Effector CD4-positive, alpha-beta T cell (primary cell): ENCODE measurements at places on chromosomes 5 and 9.
A peak's percentile ranks its signal among the peaks of the same experiment; 100 is the strongest.

DNA sequence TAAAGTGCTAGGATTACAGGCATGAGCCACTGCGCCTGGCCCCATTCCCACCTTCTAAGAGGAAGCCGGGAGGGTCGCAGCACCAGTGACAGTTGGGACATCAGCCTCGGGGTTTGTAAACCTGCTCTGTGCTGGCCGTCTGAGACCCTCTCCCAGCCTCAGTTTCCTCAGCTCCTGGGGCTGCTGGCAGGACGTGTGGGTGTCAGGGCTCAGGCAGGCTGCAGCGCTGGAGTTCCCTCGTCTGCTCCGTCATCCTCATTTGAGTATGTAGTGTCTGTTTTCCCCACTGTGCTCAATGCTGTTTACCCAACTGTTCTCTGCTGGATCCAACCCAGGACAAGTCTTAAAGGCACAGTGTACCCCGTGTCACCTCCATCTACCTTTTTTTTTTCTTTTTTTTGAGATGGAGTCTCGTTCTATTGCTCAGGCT is 2.0 kb upstream of the NINJ1 start:
- DNase-seq, result no peak

GRCh38 chr9:76463211-76463610 is 4.2 kb downstream of the GCNT1 start:
- no peak for DNase-seq

DNA sequence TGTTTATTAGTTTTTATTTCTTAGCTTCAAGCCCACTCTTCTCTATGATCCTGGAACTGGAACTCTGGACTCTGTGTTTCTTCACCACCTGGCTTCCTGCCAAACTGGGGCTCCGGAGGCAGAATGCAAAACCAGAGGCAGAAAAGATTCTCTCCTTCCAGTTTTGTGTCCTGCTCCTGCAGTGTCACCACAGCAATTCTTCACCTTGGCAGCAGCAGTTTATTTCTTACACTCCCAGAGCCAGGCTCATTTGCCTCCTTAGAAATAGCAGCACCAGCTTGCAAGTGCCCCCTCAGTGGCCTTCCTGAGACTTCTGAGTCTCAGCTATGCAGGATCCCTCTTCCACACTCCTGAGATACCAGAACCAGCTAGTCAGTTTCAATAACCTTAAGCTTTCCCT is 26.7 kb upstream of the CAMK4 start:
- DNase-seq, result no peak

GRCh38 chr5:52693280-52693679 is 94.4 kb upstream of the ITGA1 start:
- peak; percentile 5 for DNase-seq

GRCh38 chr5:169970911-169971765 is 9.2 kb downstream of the INSYN2B start:
- no peak for DNase-seq

GRCh38 chr5:148905541-148905940 is 79.1 kb downstream of the ADRB2 start:
- DNase-seq, result no peak

DNA sequence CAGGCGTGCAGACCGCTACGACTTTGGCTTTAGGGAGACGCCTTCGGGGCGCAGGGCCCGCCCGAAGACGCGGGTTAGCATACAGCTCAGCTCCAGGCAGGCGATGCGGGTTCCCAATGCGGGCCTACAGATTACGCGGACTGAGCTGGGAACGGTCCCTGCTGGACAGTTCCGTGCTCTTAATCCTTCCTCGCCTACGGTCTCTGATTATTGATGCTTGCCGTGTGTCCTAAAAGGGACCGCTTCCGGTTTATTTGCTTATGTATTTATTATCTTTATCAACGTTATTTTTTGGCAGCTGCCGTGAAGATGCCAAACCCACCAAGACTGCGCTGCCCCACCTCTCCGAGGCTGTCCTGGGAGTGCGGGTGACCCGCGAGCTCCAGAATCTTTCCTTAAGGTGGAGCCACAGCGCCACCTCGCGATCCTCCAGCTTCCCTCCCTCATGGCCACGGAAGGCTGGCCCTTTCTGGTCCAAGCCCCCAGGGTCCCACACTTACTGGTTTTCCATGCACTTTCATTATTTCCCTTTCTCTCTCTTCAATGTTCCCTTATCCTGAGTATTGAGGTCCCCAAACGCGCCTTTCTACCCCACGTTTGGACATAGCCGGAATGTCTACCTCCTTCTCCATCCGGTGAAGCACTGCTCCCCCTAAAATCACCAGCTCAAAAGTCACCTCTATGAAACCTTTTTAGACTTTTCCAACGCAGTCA is 7.0 kb upstream of the EBF1 start:
- peak; percentile 51 for DNase-seq

GRCh38 chr5:151463137-151464029 is 16.0 kb downstream of the SLC36A1 start:
- no peak for DNase-seq

- no peak for DNase-seq
Measured at GRCh38 chr9:105006514-105006913, 78.6 kb upstream of the ABCA1 start.

DNA sequence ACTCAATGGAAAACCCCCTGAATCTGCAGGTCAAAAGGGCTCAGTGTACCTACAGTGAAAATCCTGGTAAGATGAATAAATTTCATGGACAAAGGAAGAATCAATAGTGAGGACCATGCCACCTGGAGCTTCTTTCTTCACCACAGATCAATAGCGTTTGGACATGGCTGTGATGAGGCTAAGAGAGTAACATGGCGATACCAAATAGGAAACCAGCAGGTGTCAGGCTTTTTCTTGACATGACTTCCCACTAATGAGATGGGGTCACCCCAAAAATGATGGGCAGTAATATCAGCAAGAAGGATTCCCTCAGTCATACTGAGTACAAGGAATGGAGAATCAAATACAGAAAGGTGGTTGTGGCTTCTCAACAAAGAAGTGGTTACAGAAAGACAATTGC is 208.5 kb upstream of the PLPPR1 start:
- no peak for DNase-seq

- no peak for DNase-seq
Measured at GRCh38 chr9:37921168-37921510, 17.2 kb upstream of the SLC25A51 start.

GRCh38 chr9:33452828-33453271 is 5.5 kb upstream of the AQP3 start:
- DNase-seq, result peak; percentile 23

DNA sequence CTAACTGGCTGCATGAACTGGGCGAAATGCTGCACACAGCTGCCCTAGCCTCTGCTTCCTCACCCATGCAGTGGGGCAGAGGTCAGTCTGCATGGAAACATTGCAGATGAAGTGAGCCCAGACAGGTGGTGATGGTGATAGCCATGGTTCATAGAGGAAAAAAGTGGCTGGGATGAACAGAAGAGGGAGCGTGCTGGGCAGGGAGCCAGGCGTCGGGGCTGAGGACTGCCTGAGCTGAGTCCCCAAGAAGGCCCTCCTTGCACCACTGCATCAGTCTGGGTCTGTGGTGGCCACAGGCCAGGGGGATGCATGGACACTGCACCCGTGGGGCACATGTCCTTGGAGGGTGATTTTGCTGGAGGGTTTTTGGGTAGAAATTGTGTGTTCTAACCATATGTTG is 80.5 kb downstream of the AMBP start:
- no peak for DNase-seq

DNA sequence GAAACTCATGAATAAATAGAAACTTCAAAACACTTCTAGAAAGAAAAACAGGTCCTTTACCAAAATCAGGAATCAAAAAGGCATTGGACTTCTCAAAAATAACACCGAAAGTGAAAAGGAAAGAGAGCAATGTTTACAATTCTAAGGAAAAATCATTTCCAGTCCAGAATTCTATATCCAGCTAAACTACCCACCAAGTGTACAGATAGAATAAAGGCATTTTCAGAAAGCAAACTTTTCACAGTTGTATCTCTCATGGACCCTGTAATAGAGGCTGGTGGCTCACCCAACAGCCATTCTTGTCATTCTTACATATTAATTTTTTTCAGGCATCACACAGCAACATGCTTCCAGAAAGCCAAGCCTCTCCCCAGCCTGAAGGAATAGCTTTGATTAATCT is 63.7 kb downstream of the FOXD1 start:
- DNase-seq, result no peak

DNA sequence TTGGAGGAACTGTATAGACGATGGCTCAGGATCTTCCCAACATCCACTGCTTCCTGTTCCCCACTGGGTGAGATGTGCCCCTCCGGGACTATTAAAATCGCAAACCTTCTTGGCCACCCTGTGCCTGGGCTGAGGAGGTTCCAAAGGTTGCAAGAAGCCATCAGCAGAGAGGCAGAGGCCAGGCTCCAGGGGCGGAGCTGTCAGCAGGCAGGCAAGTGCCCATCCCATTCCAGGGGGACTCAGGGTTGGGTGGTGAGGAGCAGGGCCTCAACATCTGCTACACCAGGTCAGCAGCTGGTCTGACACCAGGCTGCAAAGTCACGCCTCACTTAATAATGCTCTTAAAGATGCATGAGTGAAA is 2.2 kb downstream of the BTNL3 start:
- DNase-seq, result no peak

DNA sequence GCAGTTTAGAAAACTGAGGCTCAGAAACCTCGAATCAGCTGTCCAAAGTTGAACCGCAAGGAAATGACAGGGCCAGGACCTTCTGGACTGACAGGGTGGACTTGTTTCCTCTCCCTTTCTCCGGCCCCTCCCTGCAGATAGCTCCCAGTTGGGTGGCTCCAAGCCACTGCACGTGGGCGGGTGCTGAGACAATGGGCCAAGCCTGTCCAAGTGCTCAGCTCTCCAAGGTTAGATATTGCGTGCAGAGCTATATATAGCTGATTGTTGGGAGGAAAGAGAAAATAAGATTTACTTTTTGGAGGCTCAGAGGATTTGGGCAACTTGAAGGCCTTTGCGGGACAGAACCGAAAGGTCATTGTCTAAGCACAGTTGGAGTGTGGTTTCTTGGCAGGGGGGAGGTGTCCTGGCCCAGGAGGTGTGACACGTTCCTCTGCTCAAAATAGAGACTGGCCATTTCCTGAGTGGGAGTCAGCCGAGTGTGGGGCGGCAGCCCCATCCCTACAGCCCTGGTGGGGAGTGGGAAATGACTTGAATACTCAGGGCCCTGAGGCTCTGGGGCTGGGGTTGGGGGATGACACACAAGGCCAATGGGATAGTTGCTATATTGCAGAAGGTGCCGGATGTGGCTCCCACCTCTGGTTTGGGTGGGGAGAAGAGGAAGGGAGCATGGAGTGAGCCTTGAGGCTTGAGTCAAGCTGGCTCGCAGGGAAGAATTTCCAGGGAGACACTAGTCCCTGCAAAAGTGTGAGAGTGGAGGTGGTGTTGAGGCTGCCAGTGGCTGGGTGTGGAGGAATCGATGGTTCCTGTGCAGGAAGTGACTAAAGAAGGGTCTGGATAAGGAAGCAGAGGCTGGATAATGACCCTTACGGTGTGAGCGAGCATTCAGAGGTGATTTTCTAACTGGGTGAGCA is 44.4 kb upstream of the SMAD5 start:
- no peak for DNase-seq

GRCh38 chr5:135823881-135824280 is 10.6 kb upstream of the SLC25A48 start:
- no peak for DNase-seq

DNA sequence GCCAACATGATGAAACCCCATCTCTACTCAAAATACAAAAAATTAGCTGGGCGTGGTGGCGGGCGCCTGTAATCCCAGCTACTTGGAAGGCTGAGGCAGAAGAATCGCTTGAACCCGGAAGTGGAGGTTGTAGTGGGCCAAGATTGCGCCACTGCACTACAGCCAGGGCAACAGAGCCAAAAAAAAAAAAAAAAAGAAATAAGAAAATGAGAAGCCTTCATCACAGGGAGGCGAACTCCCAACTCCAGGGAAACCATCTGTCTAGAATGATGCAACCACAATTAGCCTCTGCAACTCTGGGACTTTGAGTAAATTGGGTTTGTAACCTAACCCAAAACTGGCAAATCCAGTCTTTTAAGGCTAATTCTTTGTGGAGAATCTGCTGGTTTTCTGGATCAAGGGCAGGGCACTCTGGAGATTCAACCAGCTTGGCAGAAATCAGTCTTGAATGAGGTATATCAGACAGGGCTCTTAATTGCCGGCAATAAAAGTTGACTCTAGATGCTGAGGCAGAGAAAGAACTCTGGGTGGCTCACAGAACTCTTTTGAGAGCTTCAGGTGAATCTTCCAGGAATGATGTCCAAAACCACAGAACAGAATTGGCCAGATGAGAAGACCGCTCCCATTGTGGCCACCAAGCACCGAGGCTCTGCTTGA is 9.9 kb downstream of the S100Z start:
- DNase-seq, result no peak

DNA sequence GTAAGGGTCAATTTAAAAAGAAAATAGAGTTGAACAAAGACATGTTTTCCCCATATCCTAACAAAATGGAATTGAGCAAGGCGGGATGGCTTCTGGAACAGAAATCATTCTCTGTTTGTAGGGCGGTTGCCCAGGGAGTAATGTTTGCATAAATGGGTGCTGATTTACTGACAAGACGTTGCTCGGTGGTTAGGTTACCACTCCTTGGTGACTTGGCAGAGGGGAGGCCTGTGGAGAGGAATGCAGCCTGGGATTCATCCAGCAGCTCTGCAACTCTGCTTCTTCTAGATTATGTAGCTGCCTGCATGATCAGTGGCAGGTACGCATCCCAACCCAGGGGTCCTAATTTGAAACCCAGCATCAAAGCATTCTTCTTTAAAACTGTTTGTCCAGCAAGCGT is 200.2 kb downstream of the CFAP90 start:
- no peak for DNase-seq

- no peak for DNase-seq
Measured at GRCh38 chr9:21549251-21549765, 67.2 kb upstream of the IFNE start.

DNA sequence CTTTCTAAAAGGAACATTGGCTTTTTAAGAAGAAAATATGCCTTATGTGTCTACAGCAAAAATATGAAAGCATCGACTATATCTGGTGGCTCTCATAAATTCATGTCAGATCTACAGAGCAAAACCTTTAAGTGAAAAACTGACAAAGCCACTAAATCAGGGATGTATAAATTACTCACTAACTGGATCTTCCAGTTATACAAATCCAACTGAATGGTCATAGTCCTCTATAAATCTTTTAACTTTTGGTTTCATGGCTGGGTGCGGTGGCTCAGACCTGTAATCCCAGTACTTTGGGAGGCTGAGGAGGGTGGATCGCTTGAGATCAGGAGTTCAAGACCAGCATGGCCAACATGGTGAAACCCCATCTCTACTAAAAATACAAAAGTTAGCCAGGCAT is 29.2 kb upstream of the GZMA start:
- no peak for DNase-seq

DNA sequence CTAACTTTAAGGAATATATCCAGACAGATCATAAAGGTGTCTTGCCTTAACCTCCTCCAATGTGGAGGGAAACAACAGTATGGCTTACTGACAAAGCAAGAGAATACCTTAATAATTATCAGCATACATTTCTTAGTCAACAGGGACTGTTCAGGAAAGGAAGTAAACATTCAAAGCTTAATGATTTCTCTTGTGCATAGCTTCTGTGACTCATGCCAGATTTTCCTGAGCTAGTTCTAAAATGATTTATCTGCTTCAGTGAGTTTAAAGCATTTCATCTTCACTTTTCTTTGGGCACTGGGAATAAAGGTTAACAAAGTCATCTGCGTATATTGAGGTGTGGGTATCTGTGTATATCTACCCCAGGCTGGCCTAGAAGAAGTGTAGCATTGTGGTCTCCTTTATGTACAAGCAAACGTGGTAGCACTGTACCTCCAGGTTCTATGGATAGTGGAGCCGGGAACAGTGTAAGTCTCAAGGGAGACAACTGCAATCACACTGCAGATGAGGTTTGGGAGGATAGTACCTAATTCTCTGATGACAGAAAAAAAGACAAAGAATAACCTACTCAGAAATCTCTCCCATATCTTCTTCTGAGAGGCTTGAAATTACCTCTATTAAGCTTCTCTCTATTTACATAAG is 284.1 kb downstream of the HCN1 start:
- no peak for DNase-seq

- DNase-seq, result no peak
Measured at GRCh38 chr5:149878371-149878770, 66.2 kb downstream of the PDE6A start.
